ENCODE measurements at places on chromosomes 7 and 10.

GRCh38 chr7:67371429-67372305 lies 375.0 kb downstream of the TYW1 start:
- peak; percentile 75 for DNase-seq

- no peak for DNase-seq
Observed at GRCh38 chr10:11959966-11960365, 82.6 kb downstream of the UPF2 start.

- DNase-seq = no peak
Observed at GRCh38 chr10:103776878-103777591, 78.3 kb downstream of the SH3PXD2A start.

DNA sequence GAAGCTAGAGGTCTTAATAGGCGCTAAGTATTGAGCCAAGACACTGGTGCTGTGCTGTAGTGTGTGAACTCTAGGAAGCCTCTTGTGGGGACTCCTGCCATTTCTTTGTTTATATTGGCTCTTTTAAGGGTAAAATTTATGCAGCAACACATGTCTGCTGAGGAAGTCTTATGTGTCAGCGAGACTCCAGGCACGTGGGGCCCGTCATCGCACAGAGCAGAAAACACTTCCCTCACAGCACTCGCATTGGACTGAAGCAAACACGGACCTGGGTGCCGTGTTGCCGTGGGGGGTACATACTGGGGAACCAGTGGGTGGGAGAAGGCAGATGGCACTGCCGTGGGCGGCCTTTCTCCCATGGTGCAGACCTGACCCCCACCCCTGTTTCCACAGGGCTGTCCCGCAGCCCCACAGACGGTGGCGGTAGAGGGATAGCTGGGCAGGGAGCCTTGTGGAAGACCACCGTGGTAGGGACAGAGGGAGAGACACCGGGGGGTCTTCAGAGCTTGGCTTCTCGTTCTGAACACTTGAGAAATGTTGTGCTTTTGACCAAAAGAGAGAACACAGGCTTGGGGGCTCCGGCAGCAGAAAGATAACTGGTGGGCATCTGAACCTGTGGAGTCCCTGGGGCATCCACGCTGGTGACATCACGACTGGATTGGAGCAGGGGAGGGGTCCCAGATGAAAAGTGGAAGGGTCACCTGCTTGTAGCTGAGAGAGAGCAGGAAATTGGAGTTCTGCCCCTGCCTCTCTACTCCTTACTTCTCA lies 284.7 kb upstream of the SHH start:
- DNase-seq = no peak

DNA sequence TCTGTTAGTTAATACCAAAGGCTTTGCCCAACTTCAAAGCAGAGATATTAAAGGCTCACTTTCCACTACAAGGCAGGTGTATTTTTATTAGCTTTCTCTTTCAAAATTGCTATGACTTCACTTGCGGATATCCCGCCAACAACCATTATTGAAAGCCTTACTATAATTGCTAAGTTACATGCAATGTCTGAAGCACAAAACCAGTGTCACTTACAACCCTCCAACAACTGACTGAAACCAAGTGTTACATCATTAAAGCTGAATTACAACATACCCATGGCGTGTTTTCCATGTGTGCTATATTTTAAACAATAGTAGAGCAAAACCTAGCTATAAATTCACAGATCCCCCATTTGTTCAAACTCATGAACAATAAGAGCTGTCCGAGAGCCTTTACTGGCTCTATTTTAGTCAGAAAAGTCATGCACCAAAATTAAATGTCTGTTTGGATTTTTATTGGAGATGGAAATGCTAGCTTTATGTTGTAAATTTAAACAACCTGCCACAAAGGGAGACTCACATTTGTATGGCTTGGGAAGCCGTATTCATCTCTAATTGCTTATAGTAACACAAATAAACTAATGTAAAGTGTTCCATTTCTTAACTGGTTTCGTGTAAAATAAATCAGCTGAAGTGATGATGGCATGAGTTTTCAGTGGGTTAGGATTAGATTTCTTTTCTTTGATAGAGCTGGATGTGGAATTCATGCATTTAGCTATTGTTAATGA lies 227.1 kb downstream of the AGMO start:
- DNase-seq = no peak

GRCh38 chr10:73576178-73576889 lies 14.8 kb downstream of the USP54 start:
- DNase-seq = no peak

GRCh38 chr7:66261941-66262340 lies 56.8 kb downstream of the TPST1 start:
- DNase-seq = no peak

DNA sequence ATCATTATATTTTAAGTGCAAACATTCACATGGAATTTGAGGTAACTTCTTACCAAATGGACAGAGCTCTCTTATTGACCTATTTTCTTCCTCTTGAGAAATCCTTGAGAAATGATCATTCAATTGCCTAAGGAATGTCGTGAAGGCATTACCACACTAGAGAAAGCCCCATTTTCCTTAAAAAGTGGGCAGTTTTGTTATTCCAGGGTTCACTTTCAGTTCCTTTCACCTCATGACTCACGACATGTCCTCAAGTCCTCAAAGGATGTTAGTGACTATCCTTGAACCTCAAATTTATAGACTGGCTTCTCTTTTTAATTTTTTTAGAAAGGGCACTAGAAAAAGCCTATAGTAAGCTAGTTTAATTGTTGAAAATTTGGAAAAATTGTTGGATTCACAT lies 40.4 kb upstream of the SMIM30 start:
- no peak for DNase-seq

- peak; percentile 51 for DNase-seq
Observed at GRCh38 chr7:158094671-158095226, 492.9 kb downstream of the PTPRN2 start.

- DNase-seq = no peak
Observed at GRCh38 chr7:70456719-70457118, 675.2 kb upstream of the GALNT17 start.

- no peak for DNase-seq
Observed at GRCh38 chr10:48430402-48430993, 124.0 kb downstream of the MAPK8 start.

- no peak for DNase-seq
Observed at GRCh38 chr7:41984888-41985287, 252.1 kb downstream of the GLI3 start.

- no peak for DNase-seq
Observed at GRCh38 chr10:72847681-72848080, 45.9 kb upstream of the OIT3 start.

DNA sequence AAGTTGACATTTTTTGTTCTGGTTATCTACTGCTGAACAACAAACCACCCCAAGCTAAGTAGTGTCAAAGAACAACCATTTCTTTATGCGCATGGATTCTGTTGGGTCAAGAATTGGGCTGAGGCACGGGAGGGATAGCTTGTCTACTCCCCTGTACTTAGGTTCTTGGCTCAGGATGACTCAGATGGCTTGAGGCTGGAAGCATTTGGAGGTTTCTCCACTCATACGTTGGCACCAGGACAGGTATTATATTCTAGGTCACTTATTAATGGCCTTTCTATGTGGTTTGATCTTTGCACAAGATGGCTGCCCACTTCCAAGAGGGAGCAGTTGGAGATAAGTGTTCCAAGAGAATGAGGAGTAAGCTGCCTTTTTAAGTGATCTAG lies 11.8 kb upstream of the TFAM start:
- no peak for DNase-seq

- DNase-seq = no peak
Observed at GRCh38 chr7:73451780-73452398, 18.3 kb downstream of the FZD9 start.

DNA sequence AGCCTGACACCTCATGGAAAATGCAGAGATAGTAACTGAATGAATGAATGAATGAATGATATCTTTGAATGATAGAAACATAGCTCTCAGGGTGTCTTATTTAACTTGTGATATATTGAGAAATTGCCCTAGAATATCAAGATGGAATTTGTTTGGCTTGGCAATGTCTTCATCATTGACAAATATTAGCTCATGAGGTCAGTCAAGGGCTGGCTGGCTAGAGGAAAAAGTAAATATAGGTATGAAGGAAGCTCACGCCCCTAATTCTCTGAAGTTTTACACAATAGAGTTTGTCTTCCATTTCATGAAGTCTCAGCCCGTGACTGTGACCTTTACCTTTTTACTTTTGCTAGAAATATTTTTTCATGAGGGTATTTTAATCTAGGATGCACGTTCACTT lies 305.2 kb downstream of the ADARB2 start:
- no peak for DNase-seq

- no peak for DNase-seq
Observed at GRCh38 chr7:159095979-159096411, 48.7 kb downstream of the VIPR2 start.

DNA sequence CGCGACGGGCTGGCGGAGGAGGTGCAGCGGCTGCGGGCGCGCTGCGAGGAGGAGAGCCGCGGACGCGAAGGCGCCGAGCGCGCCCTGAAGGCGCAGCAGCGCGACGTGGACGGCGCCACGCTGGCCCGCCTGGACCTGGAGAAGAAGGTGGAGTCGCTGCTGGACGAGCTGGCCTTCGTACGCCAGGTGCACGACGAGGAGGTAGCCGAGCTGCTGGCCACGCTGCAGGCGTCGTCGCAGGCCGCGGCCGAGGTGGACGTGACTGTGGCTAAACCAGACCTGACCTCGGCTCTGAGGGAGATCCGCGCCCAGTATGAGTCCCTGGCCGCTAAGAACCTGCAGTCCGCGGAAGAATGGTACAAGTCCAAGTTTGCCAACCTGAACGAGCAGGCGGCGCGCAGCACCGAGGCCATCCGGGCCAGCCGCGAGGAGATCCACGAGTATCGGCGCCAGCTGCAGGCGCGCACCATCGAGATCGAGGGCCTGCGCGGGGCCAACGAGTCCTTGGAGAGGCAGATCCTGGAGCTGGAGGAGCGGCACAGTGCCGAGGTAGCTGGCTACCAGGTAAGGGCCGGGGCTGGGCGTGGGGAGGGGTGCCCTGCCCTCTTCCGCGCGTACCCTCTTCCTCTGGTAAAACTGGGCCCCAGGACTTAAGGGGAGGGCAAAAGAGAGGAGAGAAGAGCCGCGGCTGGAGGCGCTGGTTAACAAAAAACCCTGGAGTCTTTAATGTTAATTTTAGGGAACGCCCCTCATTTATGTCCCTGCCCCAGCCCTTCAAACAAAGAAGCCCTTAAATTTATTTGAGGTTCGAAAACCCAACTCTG lies 987 bp downstream of the INA start:
- no peak for DNase-seq

DNA sequence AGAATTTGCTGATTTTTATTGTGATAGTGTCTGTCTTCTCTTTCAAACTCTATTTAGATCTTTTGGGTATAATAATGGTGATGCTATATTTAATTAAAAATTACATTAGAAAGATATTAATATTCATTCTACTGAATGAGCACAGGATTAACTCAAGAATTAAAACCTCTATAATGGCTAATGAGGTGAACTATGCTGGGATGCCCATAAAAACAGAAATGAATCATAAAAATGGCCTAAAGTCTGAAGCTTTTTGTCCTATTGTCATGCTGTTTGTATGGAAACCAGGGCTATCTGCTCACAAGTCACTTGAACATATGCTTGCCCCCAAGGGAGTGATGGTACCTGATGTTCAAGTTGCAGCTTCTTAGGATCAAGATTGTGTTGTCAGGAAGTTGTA lies 76.2 kb upstream of the ICA1 start:
- no peak for DNase-seq

DNA sequence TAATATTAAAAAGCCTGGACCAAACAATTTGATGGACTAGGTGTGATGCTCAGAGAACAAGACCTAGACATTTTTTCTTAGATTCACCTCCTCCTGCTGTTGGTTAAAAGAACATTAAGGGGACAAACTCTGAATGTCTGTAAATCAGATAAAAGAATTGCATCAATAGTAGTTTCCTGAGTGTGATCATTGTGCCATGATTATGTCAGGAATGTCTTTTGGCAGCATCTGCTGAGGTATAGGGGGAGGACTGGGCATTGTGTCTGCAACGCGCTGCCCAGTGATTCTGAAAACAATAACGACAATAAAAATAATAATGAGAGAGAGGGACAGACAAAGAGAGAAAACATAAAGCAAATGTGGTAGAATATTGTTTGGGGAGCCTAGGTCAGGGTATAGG lies 6.9 kb downstream of the C7orf57 start:
- no peak for DNase-seq

DNA sequence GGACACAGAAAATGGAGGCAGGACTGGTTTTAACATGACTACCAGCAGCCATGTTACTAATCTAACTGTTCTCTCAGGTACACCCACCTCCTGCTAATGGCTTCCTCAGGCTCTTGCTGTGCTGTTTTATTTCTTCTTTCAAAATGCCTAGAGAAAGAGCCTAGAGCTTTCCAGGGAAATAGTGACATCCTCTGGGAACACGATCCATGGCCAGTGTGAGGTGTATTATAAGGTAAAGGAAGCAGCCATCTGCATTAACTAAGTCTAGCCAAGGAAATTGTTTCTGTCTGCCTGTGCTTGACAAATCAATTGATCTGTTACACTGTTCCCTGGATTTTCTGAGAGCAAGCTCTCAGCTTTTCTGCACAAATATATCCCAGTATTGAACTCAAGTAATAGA lies 42.2 kb upstream of the AOAH start:
- no peak for DNase-seq

DNA sequence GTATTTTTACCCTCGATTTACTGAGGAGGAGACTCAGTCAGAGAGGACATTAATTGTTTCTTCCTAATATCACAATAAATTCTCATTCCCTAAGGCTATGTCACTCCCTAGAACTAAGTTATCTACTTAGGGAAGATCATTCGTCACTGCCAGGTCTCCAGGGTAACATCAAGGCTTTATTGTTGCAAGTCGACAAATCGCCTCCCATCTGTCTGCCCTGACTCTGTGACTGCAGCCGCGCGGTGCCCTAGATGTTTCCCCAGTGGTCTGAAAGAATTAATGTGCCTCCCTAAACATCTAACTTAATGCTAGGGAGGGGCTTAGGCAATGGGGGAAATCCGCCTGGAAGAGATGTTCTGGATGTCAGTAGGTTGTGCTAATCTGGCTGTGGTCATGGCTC lies 558.8 kb upstream of the C7orf33 start:
- no peak for DNase-seq

DNA sequence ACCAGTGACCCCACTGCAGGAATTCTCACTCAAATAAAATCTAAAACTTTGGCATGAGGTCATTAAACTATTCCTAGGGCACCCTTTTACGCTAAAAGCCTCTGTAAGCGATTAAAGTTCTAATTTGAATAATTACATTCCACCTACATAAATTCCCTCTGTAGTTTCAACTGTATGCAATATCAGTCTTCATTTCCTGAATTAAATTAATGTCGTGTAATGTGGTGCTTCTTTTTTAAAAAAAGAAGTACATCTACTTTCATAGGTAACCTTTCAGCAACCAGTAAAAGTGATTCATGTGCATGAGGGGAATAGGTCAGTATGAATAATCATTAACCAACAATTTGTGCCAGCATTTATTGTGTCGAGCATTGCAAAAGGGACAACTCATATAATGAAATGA lies 44.7 kb downstream of the IMMP2L start:
- DNase-seq = no peak

DNA sequence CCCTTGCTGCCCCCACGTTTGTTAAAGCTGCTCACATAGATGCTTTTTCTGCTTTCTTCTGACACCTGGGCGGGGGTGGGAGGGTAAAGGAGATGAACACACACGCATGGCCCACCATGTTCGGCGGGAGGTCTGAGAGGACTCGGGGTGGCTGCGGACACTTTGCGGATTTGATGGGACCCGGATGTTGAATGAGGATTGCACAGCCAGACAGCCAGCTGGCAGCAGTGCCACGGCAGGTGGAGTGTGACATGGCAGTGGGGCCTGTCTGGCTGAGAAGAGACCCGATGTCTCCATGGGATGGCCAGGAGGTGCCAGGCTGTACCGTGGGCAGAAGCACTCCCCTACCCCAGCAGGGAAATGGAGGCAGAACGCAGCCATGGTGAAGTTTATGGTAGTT lies 31.2 kb downstream of the PPP2R2D start:
- DNase-seq = no peak

- DNase-seq = no peak
Observed at GRCh38 chr10:70481831-70482530, 3.4 kb downstream of the PALD1 start.
